ENCODE measurements at places on chromosomes 4 and X.

DNA sequence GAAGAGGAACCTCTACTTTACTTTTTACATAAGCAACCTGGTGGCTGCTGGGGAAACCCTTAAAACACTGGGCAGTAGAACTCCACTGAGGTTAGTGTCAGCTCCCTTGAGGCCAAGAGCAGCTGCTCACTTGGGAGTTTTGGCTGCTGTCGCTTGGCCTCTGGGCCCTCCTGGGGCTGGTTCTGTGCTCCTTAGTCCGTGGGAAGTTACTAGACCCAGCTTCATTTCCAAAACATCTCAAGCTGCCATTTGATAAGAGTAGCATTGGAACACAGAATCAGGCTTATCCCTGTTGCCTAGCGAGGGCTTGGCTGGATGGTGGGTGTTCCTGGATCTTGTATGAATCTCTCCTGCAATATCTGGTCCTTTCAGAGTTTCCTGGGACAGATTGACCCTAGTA lies 26.1 kb downstream of the RNF4 start:
- no peak for DNase-seq

- no peak for DNase-seq
Observed at GRCh38 chr4:1030559-1030958, 19.1 kb downstream of the FGFRL1 start.

DNA sequence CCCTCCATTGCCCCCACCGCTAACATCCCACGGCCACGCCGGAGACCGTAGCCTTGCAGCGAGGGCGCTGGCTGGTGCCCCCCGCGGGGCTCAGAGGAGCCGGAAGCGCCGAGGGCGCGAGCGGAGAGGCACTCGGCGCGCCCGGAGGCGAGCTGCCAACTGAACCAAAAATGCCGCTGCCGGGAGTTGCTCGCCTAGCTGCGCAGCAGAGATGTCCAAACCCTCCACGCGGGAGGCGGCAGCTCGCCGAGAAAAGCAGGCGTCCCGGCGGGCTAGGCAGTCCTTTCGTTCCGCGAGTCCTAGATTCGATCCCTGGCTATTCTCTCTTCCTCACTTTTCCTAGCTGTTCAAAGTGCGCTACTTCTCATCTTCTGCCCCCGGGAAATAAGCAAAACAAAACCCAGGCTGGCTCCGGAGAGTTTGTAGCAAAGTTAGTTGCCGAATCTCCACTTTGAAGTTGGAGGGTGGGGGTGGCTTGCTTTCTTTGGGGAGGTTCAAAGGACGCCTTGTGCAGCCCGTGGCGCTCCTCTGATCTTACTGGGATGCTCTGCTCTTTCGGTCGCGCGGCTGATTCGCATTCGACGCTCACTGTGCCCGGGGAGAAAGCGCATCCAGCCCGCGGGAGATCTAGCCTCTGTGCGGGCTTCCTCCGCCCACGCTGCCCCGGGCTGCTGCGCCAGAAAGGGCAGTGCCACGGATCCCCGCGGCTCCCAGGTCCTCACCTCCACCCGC lies 723 bp downstream of the NKX6-1 start:
- peak; percentile 47 for DNase-seq

DNA sequence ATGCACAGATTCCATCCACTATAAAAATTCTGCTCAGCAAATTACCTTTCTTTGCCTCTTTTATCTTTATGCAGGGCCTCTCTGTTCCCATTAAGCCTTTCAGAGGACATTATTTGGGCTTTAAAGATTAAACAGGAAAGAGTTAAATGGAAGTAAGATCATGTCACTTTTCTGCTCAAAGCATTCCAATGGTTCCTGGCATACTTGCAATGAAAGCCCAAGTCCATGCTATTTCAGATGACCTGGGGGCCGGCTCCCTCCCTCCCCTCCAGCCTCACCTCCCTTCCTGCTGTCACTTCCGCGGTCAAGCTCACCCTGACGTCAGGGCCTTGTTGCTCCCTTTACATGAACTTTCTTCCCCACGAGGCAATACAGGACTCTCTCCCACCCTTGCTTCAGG lies 125.5 kb downstream of the C4orf51 start:
- DNase-seq, result peak; percentile 41

- peak; percentile 37 for DNase-seq
Observed at GRCh38 chr4:159248384-159249178, 145.7 kb downstream of the RAPGEF2 start.

DNA sequence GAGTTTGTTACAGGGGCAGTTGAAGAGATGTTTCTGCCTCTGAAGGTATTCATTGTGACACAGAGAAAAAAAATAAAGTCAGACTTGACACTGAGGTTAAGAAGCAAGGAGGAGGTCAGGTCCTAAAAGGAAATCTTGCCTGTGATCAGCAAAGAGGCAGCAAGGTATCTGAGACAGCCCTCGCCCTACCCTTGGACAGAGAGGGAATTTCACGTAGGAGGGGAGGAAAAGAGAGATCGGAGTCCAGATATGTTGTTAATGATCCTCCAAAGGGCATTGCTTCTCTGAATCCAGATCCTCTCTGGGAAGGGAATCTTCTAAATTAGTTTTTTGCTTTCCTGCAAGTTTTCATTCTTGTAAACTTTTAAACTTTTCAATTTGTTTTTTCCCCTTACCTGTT lies 15.3 kb upstream of the PRR27 start:
- no peak for DNase-seq

DNA sequence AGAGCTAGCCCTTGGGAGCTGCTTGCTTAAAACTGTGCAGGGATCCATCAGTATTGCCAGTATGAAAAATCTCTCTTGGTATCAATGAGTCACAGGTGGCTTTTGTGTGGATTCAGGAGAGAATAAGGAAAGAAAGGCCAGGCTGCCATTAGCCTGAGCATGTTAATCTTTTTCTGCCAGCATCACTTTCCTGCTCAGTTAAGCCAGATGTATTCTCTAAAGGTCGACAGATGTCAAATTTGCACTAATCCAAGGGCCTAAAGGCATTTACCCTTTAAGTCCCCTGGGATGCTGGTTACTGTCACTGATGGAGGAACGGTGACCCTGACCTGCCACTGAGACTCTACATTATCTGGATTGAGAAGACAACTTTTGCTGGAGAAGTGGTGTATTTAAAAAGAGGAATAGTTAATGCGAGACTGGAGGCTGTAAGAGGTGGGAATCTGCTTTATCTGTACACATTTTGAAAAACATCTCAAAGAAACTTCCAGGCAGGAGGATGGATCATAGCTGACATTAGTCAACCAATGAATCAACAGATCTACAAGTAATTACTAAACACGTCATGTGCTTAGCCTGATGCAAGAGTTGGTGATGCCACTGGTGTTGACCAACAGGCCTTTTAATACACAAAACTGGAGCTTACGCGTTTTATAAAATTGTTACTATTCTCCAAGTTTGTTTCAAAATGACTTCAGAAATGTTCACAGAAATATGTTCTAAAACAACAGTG lies 241.4 kb upstream of the ANXA3 start:
- DNase-seq, result no peak

- DNase-seq, result no peak
Observed at GRCh38 chrX:75061701-75062100, 94.4 kb downstream of the ABCB7 start.

- peak; percentile 46 for DNase-seq
Observed at GRCh38 chrX:24260842-24261550, 52.9 kb downstream of the SUPT20HL2 start.

- DNase-seq, result no peak
Observed at GRCh38 chrX:17185431-17185830, 189.6 kb upstream of the NHS start.

GRCh38 chrX:1336331-1336943 lies at the start of gene IL3RA:
Gene IL3RA, plus strand, starts transcription at chrX:1336785. Its CDS starts 4,981 bp downstream, at chrX:1341766.
- DNase-seq, result peak; percentile 13

DNA sequence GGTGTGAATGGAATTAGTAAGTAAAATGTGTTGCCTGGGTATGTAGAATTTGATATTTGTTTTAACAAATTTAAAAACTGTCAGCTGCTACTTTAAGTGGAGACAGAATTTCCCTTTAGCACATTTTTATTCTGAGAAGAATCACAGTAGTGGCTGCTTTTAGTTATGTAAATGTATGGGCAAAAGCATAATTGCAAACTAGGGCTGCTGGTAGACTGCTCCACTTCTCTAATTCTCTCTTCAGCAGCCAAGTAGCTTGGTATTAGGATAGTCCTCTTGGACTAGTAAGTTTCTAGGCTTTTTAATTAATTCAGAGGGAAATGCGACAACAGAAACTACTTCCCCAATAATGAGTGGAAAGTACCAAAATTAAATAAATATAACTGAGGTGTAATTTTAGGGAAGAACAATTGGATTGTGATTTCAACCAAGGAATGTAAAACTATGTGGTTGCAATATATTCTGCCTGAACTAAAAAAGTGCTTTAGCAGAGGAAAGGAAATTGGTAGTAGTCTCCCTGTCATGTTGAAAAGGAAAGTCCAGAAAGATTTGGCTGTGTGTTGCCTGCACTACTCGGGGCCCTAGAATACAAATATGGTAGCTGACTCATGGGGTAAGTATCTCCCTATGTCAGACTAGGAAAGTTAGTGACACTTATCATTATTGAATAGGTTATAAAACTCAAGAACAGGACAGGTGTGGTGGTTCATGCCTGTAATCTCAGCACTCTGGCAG lies 9.2 kb upstream of the EIF4E start:
- DNase-seq, result peak; percentile 60

- peak; percentile 4 for DNase-seq
Observed at GRCh38 chr4:164935363-164935762, 42.1 kb downstream of the TRIM61 start.

DNA sequence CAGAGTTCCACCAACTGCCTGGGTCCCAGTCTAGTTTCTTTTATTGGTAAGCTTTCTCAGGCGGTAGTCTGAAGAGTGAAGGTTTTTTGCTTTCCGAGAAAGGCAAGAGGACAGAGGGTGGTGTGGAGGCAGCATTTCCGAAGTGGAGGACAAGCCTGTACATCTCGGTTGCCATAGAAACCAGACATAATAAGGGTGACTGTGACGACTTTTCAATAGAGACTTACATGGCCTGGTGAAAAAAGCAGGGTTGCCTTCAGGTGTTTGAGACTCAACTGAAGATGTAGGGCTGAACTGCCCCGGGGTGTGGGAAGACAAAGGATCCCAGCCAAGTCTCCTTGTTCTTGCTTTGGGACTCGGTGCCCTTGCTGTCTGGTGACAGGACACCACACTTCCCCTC lies 53.6 kb upstream of the RAB40AL start:
- no peak for DNase-seq

DNA sequence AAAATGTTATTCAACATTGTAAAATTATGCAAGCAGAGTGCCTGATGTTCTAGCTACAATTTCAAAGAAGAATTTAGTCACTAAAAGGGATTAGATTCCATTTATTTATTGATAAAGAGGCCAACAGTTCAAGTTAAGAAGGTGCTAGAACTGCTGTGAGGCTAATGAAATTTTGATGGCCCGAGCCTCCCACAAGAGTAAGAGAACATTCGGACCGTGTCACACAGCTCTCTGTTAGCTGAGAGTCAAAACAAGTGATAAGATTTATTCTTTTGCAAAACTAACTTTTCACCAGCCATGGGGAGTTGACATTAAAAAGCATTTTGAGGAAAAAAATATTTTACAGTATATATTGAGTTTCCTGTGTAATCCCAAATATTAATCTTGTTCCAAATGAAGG lies 106.8 kb downstream of the TENM3 start:
- DNase-seq, result no peak

GRCh38 chr4:163164591-163164990 lies 2.1 kb downstream of the NAF1 start:
- DNase-seq, result no peak

GRCh38 chr4:83025563-83025962 lies 9.4 kb upstream of the COPS4 start:
- no peak for DNase-seq

GRCh38 chrX:150546711-150547153 lies 21.7 kb upstream of the MTM1 start:
- no peak for DNase-seq

DNA sequence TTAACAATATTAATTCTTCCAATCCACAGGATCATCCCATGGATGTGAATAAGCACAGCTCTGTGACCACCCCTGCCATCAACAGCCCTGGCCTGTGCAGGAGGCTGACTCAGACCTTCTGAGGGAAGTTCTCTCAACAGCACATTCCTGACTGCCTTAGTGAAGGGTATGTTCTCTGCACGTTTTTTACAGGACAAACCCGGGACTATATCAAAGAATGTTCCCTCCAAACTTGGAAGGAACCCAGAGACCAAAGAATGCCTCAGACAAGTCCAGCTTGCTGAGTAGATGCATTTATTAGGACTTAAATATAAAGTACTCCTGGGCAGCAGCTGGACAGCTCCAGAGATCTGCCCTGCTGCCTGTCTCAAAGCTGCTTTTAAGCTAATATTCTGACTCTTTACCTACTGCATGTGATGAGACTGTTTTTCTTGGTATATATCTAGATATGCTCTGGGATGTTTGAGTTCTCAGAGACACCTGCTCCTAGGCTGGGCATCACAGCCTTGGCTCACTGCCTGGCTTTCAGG lies 1127.8 kb upstream of the PRKX start:
- no peak for DNase-seq

DNA sequence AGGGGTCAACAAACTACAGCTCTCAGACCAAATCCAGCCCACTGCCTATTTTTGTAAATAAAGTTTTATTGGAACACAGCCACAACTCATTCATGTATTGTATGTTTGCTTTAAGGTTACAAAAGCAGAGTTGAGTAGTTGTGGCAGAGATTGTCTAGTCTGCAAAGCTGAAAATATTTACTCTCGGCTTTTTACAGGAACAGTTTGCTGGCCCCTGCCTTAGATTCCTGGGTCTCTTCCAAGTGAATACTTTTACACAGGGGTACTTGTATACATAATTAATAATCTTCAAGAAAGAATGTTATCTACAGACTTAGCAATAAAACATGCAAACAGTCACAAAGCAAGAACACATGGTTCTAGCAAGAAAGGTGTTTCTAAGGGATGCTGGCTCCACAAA lies 154.2 kb downstream of the AMELX start:
- no peak for DNase-seq

- DNase-seq, result no peak
Observed at GRCh38 chr4:55438314-55438713, 42.6 kb downstream of the TMEM165 start.

DNA sequence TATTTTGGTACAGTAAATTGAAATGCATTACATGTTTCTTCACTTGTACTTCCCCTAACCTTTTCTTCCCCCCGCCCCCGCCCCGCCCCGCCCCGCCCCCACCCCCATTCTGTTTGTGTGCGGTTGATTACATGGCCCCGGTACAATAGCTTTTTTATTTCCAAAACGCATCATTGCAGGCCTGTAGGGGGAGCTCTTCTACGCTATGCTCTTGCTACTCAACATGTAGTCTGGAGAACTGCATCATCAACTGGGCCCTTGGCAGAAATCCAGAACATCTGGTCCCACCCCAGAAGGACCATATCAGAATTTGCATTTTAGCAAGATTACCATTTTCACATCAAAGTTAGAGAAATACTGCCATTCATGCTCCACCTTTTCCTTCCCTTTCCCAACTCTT lies 333.3 kb upstream of the DDX53 start:
- DNase-seq, result peak; percentile 13

- peak; percentile 42 for DNase-seq
Observed at GRCh38 chr4:78379991-78380729, 171.4 kb upstream of the ANXA3 start.

GRCh38 chr4:184343502-184344177 lies 126.0 kb upstream of the ENPP6 start:
- DNase-seq, result peak; percentile 78

DNA sequence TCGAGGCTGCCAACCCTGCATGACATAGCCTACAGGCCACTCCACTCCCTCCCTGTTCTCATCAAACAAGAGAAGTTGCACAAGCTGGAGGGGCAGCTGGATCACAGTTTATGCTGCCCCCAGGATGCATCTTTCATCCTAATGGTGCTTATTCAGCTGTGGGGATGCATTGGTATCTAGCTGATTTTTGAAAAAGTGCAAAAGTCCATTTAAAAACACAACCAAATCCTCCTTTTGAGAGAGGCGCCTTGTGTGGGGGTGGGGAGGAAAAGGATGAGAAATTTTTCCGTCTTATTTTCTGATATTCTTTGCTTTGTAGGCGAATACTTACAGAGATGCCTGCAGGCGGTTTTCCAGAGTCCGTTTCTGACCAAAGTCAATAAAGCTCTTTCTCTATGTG lies 276.4 kb upstream of the BOD1L1 start:
- DNase-seq, result no peak
